ENCODE measurements at places on chromosomes 12 and 14.

- no peak for DNase-seq
These were observed 81.8 kb downstream of the SLC38A1 start for GRCh38 chr12:46187023-46187422.

DNA sequence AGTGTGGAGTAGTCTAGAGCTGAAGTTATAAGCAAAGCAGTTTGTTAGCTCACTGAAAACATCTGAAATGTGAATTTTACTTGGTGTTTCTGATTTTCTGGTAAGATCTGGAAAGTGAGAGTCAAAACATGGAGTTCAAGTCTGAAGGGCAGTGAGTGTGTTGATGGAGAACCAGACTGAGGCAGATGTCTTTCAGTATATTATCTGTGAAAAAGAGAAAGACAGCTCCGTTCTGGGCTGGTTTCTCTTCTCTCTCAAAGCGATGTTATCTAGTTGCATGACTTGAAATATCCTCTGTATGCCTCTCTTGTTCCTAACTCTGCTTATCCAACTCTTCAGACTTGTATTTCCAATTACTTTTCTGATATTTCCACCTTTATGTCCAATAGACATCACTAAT lies 381.9 kb upstream of the RGS6 start:
- DNase-seq, result no peak

- no peak for DNase-seq
These were observed 194.9 kb downstream of the DUSP6 start for GRCh38 chr12:89157413-89157812.

- DNase-seq, result no peak
These were observed at the start of gene INHBC for GRCh38 chr12:57434517-57435223. Gene INHBC, plus strand, starts transcription at chr12:57434784. Its CDS starts 103 bp downstream, at chr12:57434887.

DNA sequence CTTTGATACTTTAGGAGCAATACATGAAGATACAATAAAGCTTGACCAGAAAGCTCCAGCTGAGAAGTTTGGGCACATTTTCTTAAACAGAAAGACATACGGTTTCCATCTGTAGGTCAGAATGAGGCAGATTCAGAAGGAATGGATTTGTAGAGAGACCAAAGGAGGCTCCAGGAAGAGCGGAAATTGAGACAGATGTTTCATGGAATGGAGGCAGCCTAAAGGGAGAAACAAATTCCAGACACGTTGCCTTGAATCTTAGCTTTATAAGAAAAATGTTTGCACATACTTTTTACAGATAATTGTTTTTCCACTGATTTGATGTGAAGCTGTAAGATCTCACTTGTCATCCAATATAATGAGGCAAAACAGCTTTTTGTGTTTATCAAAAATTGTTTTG lies 24.8 kb downstream of the EPYC start:
- no peak for DNase-seq

DNA sequence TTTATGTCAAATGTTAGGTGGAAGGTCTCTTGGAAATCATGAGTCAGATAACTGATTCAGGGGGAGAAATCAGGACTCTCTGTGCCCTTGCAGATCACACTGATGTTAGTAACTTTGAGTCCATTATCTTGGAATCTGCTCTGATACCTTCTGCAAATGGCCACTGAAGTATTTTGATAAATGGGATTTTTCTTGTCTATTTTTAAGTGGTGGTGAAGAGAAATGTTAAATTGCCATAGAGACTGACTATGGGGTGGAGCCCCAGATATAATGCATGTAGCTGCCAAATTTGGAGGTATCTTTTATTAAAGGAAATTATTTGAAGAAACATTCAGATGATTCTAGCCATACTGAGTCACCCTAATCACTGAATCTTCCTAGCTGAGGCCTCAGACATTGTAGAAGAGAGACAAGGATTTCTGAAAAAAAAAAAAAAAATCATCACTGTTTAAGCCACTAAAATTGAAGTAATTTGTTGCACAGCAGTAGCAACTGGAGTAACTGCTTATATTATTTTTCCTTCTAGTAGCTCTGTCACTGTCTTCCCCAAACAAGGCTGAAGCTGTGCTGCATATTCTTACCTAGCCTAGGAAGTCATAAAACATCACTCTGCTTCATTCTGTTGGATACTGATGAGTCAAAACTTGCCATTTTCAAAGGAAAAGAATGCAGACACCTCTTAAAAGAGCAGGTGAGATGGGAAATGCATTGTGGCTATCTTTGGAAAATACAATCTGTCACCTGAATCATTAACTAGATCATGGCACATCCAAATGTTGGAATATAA lies 36.0 kb upstream of the CLEC14A start:
- no peak for DNase-seq

GRCh38 chr12:7479771-7480170 lies 23.8 kb downstream of the CD163 start:
- DNase-seq, result no peak

- no peak for DNase-seq
These were observed 364.1 kb downstream of the EGLN3 start for GRCh38 chr14:33586806-33587205.

DNA sequence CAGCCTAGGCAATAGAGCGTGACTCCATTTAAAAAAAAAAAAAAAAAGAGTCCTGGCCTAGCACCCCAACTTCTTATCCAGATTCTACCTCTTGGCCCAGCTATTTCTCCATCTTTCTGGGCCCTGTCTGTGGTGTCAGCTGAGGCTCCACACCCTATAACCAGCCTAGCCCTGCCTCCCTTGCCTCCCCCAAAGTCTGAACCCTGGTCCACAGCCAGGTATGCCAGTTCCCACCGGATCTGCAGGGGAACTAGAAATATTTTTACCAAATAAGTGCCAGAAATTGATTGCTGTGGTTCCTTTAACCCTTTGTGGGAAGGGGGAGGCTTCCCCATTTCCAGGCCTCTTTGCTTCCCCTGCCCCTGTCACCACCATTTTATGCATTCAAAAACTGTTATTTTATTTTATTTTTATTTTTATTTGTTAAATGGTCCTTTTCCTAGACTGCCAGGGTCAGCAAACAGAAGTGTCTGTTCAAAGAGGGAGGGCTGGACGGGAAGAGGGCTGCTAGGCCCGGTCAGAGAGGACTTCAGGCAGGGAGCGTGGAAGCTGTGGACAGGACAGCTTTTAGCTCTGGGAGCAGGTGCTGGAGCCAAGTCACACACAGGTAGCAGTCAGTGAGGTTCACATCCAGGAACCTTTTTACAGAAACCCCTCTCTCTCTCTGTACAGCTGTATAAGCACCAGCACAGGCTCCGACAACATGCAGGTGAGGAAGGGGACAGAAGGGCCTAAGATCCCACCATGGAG lies 23.2 kb downstream of the TTC9 start:
- no peak for DNase-seq

DNA sequence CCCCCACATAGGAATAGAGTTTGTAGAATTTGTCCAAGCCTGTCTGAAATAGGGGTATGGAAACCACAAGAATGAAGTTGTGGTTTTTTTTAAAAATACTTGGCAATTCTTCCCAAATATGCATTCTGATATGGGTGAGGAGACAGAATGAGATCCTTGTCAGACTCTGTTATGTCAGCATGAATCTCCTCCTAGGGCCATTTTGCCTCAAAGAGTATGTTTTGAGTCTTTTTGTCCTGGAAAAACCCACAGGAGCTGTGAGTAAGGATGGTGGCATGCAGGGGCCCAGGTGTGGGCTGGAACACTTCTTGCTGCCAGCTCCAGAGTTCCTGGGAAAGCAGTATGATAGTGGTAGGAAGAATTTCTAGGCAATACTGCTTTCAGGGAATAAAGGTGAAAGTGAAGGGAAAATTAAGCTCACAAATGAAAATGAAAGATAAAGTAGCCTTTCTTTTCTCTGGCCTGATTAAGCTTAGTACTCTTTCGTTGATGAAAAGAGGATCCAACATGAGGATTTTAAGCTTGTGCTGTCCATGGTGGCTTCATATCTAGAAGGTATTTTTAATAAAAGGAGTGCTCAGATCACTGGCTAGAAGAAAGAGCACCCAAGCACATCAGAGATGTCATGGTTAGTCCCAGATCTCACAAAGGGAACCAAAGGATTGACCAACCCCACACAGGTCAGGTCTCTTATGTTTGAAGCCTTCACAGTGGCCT lies 130.8 kb downstream of the LLPH start:
- no peak for DNase-seq

DNA sequence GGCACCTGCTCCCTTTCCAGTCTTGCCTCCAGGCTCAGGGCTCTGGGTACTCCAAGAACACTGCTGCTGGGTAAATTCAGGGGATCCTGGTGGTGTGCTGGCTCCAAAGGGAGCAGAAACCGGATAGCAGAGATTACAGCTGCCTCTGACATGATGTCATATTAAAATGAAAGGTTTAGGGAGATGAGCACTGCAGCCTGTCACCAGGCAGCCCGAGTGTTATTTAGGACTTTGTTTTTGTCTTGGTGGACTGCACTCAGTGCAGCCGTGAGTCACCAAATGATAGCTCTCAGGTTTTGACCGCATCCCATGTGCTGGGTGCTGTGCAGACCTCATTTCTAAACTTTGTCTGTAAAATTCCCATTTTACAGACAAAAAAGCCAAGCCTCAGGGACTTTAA lies 266.0 kb upstream of the CRY1 start:
- no peak for DNase-seq

DNA sequence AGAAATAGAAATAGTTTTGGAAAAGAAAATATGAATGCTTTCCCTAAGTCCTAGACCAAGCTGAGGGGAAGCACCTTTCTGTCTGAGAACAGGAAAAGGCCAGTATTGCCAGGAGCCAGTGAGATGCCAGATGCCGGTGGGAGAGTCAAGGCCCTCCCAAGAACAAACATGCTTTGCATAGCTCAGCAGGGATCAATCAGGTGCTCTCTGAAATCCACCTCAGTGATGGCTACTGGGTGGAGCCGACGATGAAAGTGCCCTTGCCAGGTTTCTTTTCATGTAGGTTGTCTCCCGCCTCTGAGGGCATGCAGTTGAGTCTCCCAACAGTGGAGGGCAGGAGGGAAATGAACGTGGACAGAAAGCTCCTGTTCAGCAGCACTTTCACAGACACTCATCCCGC lies 28.3 kb downstream of the DEGS2 start:
- DNase-seq, result no peak
